ENCODE measurements at places on chromosomes 3 and 15.

DNA sequence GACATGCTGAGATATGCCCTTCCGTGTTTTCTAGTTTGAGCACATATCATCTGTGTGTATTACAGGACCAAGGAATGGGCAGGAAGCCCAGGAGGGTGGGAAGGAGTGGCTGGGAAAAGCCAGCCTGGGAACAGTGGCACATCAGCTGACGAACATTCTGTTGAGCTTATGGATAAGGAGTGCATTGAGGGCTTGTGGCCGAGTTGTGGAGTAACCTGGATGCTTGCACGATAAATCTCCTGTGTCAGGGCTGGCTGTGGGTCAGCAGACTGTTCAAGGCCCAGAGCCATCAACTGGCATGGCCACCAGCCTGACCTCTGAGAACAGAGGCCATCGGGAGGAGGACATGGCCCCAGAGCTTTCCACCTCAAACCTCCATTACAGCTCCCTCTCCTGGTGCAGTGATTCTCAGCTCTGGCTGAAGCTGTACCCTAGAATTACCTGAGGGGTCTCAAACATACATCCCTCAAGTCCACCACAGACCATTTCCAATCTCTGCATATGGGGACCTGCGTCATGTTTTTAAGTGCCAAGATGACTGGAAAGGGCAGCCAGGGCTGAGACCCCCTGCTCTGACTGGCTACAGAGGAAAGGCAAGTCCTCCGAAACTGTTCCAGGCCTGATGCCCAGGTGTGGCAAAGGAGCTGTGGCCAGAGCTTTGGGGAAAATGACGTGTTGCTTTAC, 4.8 kb upstream of the VILL start:
- peak; percentile 29 for DNase-seq

DNA sequence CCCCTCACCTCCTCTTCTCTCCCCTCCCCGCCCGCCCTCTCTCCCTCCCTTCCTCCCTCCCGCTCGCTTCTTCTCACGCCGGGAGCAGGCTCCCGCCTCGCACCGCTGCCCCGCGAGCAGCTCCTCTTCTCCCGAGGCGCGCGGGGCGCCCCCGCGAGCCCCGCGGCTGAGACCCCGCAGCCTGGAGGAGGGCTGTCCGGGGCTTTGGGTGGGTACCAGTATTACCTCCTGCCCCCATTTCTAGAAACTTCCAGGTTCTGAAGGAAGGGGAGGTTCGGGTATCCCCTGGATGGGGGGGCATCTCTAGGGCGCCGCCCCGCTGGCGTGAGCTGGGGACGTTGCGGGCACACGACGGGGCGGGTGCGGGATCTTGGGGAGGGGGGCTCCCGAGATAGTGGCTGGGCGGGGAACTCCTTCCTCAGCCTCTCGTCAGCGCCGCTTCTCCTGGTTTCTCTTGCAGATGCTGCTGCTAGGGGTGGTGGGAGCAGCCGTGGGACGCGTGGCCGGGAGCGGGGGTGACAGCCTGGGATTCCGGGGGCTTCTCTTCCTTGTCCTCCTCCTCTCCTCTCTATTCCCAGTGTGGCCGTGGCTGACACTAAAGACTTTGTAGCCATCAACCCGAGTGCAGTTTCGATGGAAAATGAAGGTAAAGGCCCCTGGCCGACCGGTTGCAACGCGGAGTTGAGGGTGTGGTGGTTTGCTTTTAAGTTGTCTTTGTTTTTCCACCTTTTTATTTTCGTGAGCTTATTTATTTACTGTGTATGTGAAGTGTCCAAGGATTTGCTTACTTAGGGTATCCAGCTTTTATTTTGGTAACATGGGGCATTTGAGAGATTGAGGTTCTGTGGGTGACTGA, 474 bp downstream of the ATP2C1 start:
- DNase-seq: peak; percentile 67

DNA sequence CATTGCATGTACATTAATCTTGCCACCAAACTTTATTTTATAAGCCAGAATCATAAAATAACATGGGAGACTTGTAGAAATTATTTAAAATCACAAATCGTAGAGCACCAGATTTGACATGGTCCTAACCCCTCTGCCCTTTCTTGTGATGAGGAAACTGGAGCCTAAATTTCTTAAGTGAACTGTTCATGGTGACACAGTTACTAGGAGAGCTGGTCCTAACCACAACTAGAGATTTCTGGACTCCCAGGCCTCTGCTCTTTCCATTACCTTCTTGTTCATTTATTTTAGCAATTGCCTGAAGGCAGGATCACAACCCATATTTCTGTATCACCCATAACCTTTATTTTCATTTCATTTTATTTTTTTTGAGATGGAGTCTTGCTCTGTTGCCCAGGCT, 352.5 kb downstream of the LPP start:
- DNase-seq: no peak

- no peak for DNase-seq
Observed at GRCh38 chr15:62961134-62961533, 81.4 kb upstream of the TPM1 start.

DNA sequence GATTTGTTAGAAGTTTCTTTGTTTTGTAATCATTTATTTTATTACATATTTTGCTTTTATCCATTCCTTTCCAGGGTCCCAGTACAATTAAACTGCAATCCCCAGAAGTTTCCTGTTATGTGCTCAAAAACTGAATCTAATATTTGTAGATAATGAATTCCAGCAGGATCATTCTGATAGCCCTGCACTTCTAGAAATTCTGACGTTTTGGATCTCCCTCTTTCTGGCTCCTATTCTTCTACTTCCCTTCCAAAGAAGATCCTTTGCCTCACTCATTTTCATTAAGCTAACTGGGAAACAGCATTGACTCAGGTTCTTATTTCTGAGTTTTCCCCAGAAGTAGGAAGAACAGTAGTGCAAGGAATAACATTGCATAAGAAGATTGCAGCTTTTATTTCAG, 9.9 kb downstream of the P3H2 start:
- DNase-seq: no peak

DNA sequence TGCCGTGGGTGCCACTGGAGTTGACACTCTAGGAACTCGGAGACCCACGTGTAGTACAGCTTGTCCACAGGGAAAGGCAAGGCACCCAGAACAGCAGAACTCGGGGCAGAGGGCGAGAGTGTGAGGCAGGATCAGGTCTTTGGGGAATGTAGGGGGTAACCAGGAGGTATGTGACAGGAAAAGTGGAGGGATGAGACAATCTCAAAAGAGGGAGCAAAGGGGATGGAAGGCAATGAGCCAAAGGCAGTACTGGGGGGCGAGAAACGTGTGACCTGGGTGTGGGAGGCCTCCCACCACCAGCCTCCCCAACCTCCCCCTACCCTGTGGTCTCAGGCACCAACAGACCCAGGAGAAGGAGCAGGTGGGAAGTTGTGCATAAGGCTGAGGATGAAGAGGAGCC, 48.9 kb downstream of the UMPS start:
- no peak for DNase-seq

- no peak for DNase-seq
Observed at GRCh38 chr3:94162700-94163099, 99.8 kb downstream of the NSUN3 start.

DNA sequence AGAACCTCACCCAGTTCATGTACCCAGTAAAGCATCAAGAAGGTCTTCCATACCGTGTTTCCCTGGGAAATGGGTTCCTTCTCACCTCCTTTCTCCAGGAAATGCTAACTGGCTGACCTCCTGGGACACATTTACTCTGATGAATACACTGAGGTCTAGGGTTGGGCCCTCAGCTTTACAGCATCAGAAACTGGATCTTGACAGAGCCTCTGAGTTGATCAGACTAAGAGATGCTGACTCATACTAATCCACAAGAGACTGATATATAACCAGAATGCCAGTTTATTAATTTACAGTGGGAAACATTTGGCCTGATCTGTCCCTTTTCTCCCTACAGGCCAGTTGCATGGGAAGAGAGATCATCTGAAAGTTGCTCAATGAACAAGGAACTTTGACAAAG, 55.8 kb downstream of the GTF2E1 start:
- no peak for DNase-seq

DNA sequence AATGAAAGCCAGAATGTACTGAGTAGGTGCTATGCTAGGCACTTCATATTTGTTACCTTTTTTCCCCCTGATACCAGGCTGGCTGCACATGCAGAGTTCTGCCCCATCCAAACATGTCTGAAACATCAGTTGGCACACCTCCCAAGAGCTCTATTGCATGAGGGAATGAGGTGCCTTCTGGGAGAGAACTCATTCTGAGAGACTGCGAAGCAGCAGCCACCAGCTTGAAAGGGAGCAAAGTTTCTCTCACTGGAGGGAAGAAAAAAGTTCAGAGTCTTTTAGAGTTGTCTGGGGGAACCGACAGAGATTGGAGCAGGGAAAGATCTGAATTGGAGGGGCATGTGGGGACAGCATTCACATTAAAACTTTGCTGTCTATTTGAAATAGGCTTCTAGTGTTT, 84.1 kb downstream of the AGBL1 start:
- no peak for DNase-seq

Data from activated CD8-positive, alpha-beta memory T cell treated with anti-CD3 and anti-CD28 coated beads, Interleukin-2, amount 50 U/mL, for 48 hours (primary cell).